ENCODE measurements at places on chromosomes 2 and 18.

DNA sequence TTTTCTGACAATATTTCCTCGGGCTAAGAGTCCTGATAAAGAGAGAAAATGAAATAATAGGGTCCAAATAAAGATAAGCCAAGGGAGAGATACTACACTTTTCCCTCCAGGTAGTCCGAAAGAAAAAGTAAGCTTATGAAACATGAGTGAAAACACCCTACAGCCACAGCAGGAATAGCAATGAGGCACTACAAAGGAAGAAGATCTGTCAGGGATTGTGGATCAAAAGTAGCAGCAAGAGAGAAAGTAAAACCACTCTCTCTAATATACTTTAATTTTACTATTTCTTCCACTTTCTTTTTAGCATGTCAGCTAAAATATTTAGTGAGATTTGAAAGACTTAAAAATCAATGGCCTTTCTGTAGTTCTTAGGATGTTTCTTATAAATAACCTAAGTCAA is 1601.8 kb downstream of the LRP1B start:
- DNase-seq, result no peak

DNA sequence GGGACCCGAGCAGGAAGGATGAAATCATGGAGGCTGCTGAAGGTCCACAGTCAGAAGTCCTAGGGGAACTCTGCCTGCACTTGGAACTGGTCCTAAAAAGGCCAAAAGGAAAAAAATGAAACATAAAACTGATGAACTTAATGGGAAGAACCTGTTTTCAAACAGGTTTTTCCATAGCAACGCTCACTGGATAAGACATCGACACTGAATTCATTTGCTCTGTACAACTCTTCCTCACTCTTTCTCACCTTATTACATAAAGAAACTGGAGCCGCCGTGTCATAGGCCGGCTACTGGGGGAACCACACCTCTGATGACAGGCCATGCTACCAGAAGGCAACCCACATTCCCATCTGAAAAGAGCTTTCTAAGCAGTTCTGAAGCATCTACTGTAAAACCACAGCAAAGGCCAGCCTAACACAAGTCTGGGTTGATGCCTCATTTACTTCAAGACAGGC is 83.6 kb downstream of the FARSB start:
- no peak for DNase-seq

DNA sequence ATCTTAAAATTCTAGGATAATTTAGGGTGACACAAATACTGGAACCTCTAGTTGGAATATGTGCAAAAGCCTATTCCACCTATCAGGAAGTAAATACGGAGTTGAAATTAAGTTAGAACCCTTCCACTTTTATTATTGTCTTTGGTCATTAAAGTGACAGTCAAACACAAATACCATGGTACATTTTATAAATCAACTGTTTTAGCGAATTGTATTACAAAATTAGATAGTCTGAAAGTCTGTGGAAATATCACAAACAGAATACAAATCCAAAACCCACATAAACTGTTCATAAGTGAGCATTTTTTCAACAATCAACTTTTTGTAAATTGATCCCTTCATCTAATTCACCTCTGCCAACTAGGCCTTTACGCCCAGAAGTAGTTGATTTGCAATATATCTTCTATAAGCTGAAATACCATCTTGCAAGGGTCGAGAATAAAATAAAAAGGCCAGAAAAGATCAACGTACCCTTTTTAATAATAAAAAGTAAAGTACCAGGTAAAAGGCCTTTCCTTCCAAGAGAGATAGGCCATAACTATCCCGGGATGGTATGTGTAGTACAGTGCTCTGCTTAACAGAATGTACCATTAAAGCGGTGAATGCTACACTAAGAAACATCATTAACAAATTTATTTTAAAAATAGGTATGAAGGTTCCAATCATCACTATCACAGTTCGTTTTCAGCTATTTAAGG is 1.3 kb downstream of the USP34 start:
- DNase-seq, result no peak

DNA sequence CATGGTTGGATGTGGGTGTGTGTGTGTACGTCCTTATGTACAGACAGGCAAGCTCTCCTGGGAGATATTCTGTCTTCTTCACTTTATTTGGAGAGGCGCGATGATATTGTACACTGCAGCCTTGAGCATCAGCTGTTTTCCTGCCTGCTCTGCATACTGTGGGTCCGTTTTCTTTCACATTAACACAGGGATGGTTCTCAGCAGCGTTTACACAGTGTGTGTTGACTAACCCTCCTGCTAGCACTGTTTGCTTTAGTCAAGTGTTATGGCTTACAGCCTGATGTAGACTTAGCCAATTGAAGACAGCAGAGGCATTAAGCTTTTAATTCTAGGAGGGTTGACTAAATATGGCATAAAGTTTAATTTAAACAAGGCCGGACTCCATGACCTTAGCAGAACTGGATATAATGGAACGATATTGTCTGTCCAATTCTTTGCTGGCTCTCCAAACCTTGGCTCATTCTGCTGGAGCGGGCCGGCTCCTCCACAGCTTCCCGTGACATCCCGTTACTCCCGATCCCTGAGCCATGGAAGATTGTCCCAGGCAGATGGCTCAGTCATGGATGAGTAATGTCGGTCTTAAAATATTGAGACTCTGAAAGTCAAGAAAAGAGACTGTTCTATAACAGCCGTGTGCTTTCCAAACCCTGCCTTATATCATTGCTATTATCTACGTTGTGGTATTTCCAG is 134.7 kb downstream of the TPGS2 start:
- peak; percentile 13 for DNase-seq

DNA sequence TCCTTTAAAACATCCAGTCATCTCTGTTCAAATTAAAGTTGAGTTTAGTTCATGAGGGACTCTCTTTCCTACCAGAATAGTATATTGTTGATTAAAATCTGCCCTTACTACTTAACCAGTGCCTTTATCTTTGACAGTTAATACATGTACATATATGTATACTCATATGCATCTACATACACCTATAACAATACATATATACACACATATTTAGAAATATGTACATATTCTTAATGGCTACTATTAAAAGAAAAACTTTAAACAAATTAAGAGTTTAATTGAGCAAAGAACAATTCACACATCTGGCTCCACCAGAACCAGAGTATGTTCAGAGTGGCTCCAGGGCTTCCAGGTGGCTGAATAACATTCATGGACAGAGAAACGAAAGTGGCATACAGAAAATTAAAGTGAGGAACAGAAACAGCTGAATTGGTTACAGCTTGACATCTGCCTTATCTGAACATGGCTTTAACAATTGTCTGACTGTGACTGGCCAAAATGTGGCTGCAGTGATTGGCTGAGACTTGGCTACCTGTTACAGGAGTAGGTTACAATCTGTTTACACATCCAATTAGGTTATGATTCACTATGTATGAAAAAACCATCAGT is 38.8 kb downstream of the ZNF519 start:
- no peak for DNase-seq
